K562 (cell line): ENCODE measurements at places on chromosomes 3 and 15.

GRCh38 chr3:99627062-99627826, 11.2 kb upstream of the COL8A1 start:
- H3K4me3 ChIP-seq = no peak overlapping the region
- no peaks in the 10 kb centered on the region for H3K27me3 ChIP-seq
- no peak overlapping the region for H3K27ac ChIP-seq

GRCh38 chr15:80233581-80233980, 18.4 kb downstream of the CTXND1 start:
- H3K36me3 ChIP-seq = no peaks in the 10 kb centered on the region
- no peak for DNase-seq
- no peak overlapping the region for H3K27ac ChIP-seq
- H3K4me1 ChIP-seq = no peaks in the 10 kb centered on the region
- peaks cover 50% of the 10 kb centered on the region for H3K27me3 ChIP-seq
- H3K4me3 ChIP-seq = no peak overlapping the region

DNA sequence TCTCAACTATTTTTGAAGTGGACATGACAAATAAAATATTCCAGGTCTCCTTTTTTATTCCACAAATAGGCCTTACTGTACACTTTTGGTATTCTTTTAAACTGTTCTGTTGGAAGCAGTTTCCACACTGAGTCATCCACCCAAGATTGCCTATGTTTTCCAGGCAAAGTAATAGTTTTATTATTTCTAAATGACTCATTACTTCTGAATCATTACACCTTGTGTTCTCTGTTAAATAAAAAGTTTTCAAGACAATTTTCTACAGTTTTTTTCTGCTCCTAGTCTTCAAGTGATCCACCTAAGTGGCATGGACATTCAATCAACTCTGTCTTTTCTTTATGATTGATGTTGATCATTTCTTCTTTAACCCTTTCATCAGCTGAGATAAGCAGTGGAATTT, 26.5 kb downstream of the PPP2R3A start:
- DNase-seq = no peak
- no peak overlapping the region for H3K27ac ChIP-seq
- no peaks in the 10 kb centered on the region for H3K36me3 ChIP-seq
- H3K27me3 ChIP-seq = no peaks in the 10 kb centered on the region
- H3K4me1 ChIP-seq = no peaks in the 10 kb centered on the region; the same call in 1 of the 2 replicates
- H3K4me3 ChIP-seq = no peak overlapping the region

GRCh38 chr15:44289259-44289790, 806 bp downstream of the GOLM2 start:
- H3K4me1 ChIP-seq = peaks cover 6% of the 10 kb centered on the region
- H3K4me3 ChIP-seq = peak overlapping the region; percentile 87
- H3K27me3 ChIP-seq = no peaks in the 10 kb centered on the region
- H3K27ac ChIP-seq = peak overlapping the region; percentile 84
- DNase-seq = peak; percentile 11

DNA sequence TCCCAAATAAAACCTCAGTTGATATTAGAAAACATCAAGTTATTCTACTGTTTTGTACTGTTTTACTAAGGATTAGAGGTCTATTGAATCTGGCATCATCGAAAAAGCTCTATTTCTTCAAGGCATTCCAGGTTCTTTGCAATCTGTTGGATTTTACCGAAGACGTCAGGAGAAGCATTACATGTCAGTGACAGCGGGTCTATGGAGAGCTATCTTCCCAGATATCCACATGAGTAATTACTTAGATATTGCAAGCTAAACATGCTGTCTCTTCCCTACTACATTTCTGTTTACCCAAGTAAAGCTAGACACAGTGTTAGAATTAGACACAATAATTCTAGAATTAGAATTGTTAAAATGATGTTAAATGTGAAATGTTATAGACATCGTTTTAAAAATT, 10.8 kb upstream of the GOLGA6L2 start:
- no peak overlapping the region for H3K4me3 ChIP-seq
- no peaks in the 10 kb centered on the region for H3K36me3 ChIP-seq
- H3K27me3 ChIP-seq = no peaks in the 10 kb centered on the region; the same call in none of the 2 replicates
- no peak for DNase-seq

GRCh38 chr3:150220799-150221198, 187.3 kb upstream of the TSC22D2 start:
- H3K36me3 ChIP-seq = no peaks in the 10 kb centered on the region
- no peak for DNase-seq
- H3K27ac ChIP-seq = no peak overlapping the region

DNA sequence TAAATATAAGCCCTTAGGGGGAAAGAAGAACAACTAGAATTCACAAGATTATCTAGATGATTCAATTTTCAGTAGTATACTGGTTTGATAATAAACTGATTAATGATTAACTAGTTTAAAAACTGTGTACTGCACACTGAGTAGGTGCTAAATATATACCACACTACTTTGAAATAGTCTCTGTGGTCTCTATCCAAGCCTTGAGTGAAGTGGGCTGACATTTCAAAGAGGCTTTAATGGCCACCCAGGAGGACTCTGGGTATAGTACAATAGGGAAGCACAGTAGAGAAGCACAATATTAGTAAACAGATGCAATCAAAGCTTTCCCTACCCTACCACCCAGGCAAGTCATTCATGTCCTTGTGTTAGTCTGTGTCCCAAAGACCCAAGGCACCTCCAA, 46.7 kb downstream of the FILIP1L start:
- H3K27me3 ChIP-seq = no peaks in the 10 kb centered on the region
- H3K36me3 ChIP-seq = no peaks in the 10 kb centered on the region
- H3K27ac ChIP-seq = no peak overlapping the region
- peaks cover 3% of the 10 kb centered on the region; the same call in 1 of the 3 replicates for H3K4me1 ChIP-seq

GRCh38 chr3:110946810-110947209, 124.8 kb upstream of the NECTIN3 start:
- H3K27me3 ChIP-seq = no peaks in the 10 kb centered on the region
- no peaks in the 10 kb centered on the region for H3K36me3 ChIP-seq

GRCh38 chr15:70094690-70095311, 2.9 kb downstream of the TLE3 start:
- peaks cover 51% of the 10 kb centered on the region; the same call in 2 of the 3 replicates for H3K36me3 ChIP-seq
- peak overlapping the region; percentile 44; the same call in 1 of the 3 replicates for H3K27ac ChIP-seq
- DNase-seq = no peak

- H3K4me1 ChIP-seq = no peaks in the 10 kb centered on the region; the same call in 2 of the 3 replicates
- DNase-seq = no peak
- no peak overlapping the region for H3K4me3 ChIP-seq
- H3K27me3 ChIP-seq = peaks cover 2% of the 10 kb centered on the region; the same call in 1 of the 3 replicates
- H3K36me3 ChIP-seq = no peaks in the 10 kb centered on the region
Observed at GRCh38 chr3:186464424-186465093, 79.6 kb downstream of the CRYGS start.

DNA sequence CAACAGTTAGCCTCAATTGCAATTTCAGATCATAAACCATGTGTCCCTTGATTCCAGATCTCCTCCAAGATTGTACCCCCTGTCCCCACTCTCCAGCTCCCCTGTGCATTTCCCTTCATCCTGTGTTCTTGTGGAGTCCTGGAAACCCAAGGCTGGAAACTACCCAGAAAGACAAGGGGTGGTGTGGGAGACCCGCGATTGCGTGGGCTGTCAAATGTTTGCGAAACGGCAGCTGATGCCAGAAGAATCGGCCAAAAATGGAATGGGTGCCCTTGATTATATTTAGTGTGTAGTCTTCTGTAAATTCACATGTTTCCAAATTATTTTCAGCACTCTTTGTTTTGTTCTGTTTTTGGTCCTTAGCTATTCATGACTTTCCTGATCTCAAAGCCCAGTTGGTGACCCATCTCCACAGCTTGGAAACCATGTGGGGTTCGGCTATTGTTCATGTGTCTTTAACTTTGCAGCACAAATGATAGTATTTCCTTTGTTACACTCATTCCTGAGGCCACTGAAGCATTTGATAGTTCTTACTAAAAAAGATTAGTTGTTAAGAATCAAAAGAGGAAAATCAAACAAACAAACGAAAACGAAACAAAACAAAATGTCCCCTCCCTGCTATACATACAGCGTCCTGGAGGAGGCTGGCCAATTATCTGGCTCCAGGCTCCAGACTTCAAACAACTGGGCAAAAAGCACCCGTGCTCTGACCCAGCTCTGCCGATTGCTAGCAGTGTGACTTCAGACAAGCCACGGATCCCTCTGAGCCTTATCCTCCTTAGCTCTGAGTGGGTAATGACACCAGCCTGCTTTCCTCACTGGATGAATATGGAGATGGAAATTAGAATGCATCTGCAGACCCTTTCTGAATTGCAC, 120.9 kb downstream of the CACNA2D3 start:
- H3K4me1 ChIP-seq = no peaks in the 10 kb centered on the region
- H3K27ac ChIP-seq = no peak overlapping the region
- H3K4me3 ChIP-seq = no peak overlapping the region; the same call in 1 of the 2 replicates
- no peak for DNase-seq

DNA sequence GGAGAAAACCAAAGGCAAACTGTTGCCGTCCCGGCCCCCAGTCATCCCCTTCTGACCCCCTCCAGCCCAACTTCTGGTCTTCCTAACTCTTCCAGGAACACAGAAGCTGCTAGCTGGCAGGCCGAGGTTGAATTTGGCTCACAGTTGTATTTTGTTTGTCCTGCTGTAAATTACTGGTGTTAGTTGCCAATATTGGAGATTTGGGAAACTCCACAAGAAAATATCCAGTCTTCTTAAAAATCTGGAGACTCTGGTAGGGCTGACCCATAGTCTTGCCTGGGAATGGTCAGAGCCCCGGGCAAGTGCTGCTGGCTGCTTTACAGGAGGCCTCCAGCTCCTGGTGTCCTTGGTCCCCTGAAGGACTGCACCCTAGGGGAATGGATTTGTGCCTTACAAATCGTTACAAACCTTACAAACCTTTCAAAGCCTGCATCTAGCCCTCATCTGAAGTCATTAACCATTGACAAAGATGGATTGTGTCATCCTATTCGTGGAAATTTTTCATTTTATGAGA, 112.0 kb upstream of the MCTP2 start:
- no peak for DNase-seq
- H3K27me3 ChIP-seq = no peaks in the 10 kb centered on the region
- no peaks in the 10 kb centered on the region for H3K4me1 ChIP-seq
- H3K27ac ChIP-seq = no peak overlapping the region
- H3K4me3 ChIP-seq = no peak overlapping the region

DNA sequence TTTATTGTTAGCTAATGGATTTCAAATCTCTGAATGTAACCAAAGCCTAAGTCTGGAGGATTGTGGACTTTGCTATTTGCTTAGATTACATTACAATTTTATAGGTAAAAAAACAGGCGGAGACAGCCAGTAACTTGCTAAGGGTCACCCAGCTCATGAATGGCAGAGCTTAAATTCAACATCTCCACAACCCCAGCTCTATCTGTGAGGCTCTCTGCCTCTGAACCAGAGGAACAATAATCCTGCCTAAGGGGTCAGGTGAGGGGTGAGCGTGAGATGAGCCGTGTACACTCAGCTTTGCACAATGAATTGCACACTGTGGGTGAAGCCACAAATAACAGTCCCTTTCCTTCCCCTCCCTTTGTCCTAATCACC, 69.8 kb upstream of the SPATA12 start:
- no peaks in the 10 kb centered on the region for H3K4me1 ChIP-seq
- no peak overlapping the region for H3K4me3 ChIP-seq
- no peaks in the 10 kb centered on the region for H3K36me3 ChIP-seq
- peaks cover 10% of the 10 kb centered on the region for H3K27me3 ChIP-seq
- DNase-seq = no peak
- H3K27ac ChIP-seq = no peak overlapping the region

DNA sequence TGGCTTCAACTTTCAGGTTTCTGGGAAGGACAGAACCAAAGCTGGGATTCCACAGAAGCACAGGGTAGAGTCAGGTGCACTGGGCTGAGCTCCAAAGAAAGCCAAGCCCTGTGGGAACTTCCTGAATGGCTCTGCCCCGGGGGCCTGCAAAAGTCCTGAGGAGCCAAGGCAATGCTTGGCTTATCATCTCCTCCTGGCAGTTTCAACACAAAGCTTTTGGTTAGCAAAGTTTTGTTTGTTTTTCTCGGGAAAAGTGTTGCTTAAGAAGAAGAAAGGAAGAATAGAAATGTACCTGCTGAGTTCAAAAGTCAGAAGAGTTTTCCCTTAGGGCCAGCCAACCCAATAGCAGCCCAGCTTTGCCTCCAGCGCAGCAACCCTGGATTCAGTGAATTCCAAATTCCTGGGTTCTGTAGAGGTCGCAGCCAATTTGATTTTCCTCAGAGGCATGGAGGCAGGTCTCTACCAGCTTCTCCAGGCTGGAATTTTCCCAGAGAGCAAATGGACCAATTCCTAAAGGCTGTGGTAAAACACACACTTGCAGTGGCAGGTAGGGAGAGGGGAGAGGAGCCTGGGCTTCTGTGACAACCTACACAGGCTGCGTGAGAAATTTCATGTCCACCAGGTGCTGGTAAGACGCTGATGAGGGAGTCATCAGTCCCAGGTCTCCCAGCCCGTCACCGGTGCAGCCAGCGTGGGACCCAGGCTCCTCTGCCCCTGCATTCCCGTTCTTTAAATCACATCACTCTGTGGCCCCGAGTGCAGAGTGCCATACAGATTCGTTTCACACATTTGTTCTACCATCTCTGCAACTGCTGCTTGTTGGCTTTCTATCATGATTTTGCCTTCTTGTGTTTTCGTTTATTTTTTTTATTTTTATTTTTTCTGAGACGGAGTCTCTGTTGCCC, 54.3 kb upstream of the SNRPA1 start:
- no peak for DNase-seq
- H3K4me3 ChIP-seq = no peak overlapping the region
- H3K4me1 ChIP-seq = no peaks in the 10 kb centered on the region; the same call in 1 of the 2 replicates

DNA sequence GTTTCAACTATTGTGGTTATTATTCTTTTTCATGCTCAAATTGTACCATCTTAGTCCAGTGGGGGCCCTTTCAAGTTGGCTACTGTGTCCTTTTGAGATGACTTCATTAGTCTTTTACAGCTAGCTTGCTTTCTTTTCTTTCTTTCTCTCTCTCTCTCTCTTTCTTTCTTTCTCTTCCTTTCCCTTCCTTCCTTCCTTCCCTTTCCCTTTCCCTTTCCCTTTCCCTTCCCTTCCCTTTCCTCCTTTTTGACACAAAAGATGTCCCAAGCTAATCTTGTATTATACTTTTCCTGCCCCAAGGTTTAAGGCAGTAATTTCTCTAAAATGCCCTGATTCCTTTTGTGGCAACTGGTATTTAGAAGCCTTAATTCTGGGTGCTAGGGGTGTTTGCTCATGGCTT, 213.0 kb upstream of the TBC1D5 start:
- DNase-seq = no peak
- no peaks in the 10 kb centered on the region for H3K4me1 ChIP-seq
- no peaks in the 10 kb centered on the region for H3K36me3 ChIP-seq
- H3K27ac ChIP-seq = no peak overlapping the region
- H3K27me3 ChIP-seq = no peaks in the 10 kb centered on the region
